ENCODE measurements at places on chromosomes 1 and 21.

DNA sequence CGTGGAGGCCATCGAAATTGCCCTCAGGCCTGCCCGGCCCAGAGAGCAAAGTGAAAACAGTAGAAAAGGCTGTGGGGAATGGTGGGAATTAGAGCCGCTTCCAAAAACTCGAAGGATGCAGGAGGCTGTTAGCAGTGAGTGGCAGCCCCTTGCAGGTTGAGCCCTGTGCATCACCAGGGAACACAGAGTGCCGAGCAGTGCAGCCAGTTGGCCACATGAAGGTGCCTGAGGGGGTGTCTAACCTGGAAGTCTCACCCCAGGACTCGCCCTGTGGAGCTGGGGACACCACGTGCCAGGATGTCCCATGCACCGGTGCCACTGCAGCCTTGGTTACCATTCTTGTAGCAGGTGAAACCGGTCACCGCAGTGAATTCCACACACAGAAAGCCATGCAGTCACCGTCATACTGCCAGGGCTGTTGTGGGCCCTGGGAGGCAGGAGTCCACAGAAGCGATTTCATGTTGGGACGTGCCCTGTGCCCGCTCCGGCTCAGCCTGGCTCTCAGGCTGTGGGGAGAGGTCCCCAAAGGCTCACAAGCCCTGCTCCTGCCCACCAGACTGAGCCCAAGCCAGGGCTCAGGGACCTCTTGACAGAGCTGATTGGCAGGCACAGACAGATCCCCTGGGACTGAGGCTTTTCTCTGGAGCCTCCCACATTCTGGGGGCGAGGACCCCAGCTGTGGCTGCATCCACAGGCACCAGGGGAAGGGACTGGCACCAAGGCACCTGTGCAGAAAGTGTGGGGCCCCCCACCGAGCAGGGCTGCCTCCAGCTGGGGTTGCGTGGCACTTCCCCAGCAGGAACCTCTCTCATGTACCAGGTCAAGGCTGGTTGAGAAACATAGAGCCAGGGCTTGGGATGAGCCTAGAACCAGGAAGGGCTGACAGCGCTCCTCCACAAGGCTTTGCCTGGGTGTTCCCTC is 16.7 kb upstream of the ACTRT2 start:
- no peak for DNase-seq

GRCh38 chr1:79262745-79263258 is 256.3 kb upstream of the ADGRL4 start:
- DNase-seq: no peak

- peak; percentile 22 for DNase-seq
Observed at GRCh38 chr1:28329395-28330153, 734 bp downstream of the MED18 start.

- no peak for DNase-seq
Observed at GRCh38 chr1:97654876-97655585, 265.8 kb downstream of the DPYD start.

- no peak for DNase-seq
Observed at GRCh38 chr1:159999204-159999603, 32.6 kb downstream of the PIGM start.

DNA sequence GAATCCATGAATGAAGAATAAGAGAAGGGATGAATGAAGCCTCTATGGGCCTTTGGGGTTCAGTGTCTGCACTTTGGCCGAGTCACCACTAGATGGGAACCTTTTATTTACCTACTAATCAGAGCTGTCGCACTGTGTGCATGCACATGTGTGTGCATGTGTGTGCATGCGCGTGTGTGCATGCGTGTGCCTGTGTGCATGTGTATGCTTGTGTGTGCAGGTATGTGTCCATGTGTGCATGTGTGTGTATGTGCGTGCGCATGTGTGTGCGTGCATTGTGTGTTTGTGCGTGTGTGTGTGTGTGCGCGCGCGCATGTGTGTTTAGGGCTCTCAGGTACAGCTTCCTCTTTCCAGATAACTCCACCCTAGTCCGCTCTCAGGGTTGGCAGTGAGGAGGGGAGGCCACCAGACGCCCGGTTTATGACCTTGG is 20.4 kb upstream of the UBXN10 start:
- no peak for DNase-seq

DNA sequence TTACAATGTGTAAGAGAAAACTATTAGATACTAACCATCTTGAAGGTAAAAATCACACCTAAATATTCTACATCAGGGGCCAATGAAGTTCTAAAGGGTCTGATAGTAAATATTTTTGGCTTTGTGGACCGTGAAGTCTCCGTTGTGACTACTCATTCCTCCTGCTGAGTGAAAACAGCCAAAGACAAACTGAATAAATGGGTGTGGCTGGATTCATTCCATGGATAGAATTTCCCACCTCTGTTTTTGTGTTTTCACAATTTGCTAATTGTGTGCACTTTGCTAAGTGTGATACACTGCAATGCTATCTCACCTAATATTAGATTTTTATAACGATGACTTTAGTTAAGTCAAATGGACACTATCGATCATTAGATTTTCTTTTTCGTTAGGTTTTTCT is 1474.0 kb downstream of the PLA2G4A start:
- no peak for DNase-seq

DNA sequence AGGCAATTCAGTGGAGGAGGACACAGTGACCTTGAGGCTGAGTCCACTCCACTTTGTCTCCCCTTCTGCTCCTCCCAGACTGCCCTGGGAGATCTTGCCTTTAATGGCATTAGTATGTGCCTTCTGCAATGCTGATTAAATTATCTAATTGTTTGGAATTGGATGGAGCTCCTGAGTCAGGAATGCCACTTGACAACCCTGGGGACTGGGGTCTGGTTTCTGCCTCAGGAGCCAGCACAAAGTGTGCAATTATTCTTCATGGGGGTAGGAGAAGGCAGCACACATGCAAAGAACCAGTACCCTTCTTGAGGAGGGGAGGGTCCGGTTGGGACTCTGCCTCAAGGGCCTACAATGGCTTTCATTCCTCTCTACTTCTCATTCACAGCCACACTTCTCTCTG is 11.9 kb upstream of the PLXNA2 start:
- no peak for DNase-seq

- no peak for DNase-seq
Observed at GRCh38 chr1:182275271-182275670, 116.3 kb downstream of the GLUL start.

GRCh38 chr1:119549719-119550132 is 42.7 kb downstream of the HSD3B1 start:
- peak; percentile 22 for DNase-seq

GRCh38 chr1:109444346-109444745 is 18.1 kb upstream of the PSMA5 start:
- no peak for DNase-seq

DNA sequence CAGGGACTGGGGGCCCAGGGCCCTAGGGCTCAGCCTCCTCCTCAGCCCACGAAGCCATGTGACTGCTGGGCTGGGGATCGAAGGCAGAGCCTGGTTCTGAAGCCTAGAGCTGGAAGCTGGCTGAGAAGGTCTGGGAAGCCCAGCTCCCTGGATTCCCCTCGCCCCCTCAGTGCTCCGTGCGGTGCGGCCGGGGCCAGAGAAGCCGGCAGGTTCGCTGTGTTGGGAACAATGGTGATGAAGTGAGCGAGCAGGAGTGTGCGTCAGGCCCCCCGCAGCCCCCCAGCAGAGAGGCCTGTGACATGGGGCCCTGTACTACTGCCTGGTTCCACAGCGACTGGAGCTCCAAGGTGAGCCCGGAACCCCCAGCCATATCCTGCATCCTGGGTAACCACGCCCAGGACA is 9.1 kb downstream of the ADAMTSL4 start:
- peak; percentile 21 for DNase-seq

DNA sequence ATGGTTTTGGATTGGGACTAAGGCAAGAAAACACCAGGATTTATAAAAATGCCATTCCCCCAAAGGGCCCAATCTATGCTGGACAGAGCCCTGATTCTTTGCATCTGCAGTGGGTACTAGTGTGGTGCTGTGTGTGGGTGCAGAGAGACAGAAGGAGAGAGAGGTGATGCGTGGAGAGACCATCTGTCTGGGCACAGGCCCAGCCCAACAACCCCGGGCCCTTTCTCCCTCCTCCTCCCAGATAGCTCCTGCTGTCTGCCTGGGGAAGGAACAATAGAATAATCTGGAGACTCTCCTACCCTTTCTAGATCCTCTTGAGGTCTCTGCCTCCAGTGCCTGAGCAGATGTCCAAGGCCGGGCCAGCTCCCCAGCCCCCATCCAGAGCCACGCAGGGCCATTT is 15.1 kb downstream of the KIAA1614 start:
- peak; percentile 91 for DNase-seq

DNA sequence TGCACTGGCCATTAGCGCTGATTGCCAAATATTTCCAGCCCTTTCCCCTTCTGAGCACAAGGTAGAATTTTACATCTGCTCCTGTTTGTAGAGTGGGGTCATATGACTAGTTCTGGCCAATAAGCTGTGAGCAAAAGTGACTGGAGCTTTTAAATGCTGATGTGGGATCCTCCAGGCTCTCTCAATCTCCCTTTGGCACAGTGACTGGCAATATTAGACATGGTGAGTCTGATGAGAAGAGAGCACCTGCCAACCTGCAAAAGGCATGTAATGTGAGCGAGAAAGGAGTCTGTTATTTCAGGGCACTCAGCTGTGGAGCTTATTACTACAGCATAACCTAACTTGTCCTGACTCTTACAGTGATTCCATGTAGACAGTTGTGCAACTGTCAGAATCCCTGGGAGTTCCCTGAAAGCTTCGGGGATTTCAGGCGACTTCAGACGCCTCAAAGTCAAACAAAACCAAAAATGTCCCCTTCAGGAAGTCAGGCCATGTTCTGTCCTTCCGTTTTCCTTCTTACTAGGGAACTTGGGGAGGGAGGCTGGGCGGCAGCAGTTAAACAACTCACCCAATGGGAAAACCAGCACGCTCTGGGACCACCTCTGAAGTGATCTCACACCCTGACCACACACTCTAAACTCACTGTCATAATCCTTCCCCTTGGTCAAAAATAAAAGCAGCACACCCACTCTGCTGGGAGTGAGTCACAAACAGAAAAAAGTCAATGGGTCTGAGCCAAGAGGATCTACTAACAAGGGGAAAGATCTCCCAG is 3.6 kb upstream of the RASSF5 start:
- no peak for DNase-seq

GRCh38 chr1:42004322-42004721 is 85.6 kb upstream of the HIVEP3 start:
- DNase-seq: no peak

DNA sequence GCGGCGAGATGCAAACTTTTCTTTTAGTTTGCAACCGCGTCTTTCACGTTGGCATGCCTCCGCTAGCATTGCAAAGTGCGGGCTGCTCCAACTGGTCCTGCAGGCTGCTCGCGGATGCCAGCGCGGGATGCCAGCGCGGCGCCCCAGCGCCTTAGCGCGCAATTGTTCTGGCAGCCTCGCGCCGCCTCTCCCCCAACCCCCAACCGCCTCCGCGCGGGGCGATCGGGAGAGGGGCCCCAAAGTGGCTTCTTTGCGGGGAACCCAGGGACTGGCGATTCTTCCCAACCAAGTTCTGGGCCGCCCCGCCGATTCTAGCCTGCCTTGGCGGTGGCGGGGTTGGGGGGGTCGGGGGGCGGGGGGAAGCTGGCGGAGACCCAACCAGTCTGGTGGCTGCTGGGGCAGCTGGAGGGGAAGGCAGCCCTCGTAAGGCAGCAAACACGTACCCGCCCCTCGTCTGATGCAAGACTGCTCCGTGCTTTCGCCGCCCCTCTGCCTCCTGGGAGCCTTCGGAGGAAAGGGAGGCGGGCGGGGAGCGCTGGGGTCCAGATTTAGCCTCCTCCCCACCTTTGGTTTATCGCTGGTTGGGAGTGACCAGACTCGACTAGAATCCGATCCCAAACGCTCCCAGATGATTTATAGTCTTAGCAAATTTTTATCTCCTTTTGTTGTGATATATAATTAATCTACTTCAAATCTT is 756 bp downstream of the PHGDH start:
- DNase-seq: peak; percentile 85

DNA sequence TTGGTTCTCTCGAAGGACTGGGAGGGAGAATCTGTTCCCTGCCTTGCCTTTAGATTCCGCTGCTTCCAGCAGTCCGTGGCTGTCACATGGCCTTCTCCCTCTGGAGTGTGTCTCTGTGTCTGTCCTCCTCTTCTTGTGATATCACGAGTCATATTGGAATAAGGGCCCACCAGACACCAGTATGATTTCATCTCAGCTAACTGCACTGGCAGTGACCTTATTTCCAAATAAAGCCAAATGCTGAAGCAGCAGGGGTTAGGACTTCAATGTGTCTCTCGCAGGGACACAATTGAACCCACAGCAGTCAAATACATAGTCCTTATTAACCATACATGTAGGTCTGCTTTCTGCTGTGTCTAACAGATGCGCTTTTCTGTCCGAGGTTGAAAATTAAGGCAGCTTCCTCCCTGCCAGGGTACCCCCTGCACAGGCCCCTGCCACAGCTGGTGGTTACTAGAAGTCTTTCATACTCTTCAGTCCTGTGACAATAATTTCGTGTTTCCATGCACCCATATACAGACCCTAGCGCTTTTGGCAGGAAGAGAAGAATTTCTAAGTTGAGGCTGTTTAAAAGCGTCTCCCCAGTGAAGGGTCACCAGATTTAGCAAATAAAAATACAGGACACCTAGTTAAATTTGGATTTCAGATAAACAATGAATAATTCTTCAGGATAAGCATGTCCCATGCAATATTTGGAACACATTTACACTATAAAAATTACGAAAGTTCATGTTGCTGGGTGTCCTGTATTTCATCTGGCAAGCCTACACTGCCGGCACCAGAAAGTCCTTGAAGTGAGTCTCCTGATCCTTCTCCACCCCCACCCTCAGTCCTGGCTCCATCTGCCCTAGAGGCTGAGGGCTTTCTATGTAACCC is 182.1 kb downstream of the ETS2 start:
- DNase-seq: no peak

DNA sequence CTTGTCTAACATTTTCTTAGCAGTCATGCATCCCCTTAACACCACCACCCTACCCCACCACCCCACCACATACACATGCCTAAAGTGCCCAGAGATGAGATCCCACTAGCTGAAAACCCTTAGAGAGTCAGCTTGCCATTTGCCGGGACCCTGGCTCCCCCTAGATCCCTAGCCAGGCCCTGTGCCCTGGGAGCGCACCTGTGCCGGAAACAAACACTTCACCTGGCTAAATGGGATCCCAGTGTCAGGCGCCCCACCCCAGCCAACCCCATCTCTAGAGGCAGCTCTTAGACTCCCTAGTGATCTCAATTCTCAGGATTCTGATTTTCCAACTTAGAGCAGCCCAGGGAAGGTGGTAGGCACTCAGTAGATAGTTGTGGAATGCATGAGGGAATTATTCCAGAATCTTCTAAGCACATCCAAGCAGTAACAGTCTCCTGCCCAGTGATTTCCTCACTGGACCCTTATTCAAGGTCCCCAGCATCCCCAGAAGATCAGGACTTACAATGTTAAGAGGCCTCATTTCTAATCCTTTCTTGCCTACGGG is 105.2 kb downstream of the LAMC2 start:
- no peak for DNase-seq
